ENCODE measurements at places on chromosomes 7 and 10.

GRCh38 chr7:77444123-77444522, 28.0 kb upstream of the GSAP start:
- no peak for DNase-seq

DNA sequence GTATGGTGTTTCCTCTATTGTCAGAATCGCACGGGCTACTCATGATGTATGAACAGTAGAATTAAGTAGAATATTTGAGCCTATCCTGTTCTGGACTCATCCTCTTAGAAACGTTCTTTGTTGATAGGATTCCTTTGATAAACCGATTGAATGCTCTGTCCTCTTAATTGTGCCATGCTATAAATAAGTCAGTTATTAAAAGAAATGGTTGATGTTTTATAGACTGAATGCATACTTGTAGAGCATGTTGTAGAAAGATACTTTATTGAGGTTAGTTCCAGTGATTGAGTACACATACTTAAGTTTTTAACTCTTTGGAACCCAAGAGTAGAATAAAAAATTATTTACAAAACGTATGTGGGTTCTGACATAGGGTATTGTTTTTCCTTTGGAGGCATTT, 54.9 kb upstream of the HBP1 start:
- DNase-seq, result no peak

GRCh38 chr7:105003872-105004510, 10.0 kb upstream of the KMT2E start:
- no peak for DNase-seq

- DNase-seq, result no peak
Observed at GRCh38 chr10:21493784-21494183, 31.7 kb downstream of the SKIDA1 start.

- no peak for DNase-seq
Observed at GRCh38 chr10:75773231-75773780, 341.9 kb downstream of the LRMDA start.

- no peak for DNase-seq
Observed at GRCh38 chr10:103896225-103896624, 21.8 kb downstream of the STN1 start.

GRCh38 chr7:134444198-134444960, 14.5 kb downstream of the AKR1B1 start:
- no peak for DNase-seq

- DNase-seq, result no peak
Observed at GRCh38 chr7:48389977-48390376, 218.7 kb downstream of the ABCA13 start.

DNA sequence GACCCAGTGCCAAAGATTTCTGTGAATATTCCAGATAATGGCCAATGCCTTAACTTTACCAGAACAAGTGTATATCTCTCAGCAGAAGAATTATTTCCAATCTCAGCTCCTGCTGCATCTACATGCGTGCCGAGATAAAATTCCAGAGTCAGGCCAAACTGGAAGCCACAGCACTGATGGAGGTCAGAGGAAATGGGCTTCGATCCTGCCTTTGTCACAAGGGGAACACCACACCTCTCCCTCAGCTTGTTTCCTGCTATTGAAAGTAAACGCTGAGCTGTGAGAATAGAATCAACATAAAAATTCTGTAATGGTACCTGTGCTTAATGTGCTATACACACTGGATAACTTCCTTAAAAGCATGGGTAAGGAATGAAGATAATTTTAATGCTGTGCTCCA, 255.5 kb downstream of the NEBL start:
- no peak for DNase-seq

- no peak for DNase-seq
Observed at GRCh38 chr7:46586406-46586805, 665.3 kb upstream of the IGFBP3 start.

- no peak for DNase-seq
Observed at GRCh38 chr7:4189131-4189570, 492.9 kb upstream of the FOXK1 start.

GRCh38 chr10:126250045-126250444, 138.2 kb downstream of the ADAM12 start:
- no peak for DNase-seq

- no peak for DNase-seq
Observed at GRCh38 chr7:2084781-2085505, 147.8 kb downstream of the MAD1L1 start.

- DNase-seq, result no peak
Observed at GRCh38 chr10:108902619-108903285, 1020.6 kb downstream of the XPNPEP1 start.

GRCh38 chr10:29304264-29304994, 15.6 kb downstream of the LYZL1 start:
- DNase-seq, result no peak

GRCh38 chr10:11023009-11023953, 5.6 kb downstream of the CELF2 start:
- DNase-seq, result no peak

- DNase-seq, result no peak
Observed at GRCh38 chr10:17854044-17854652, 45.0 kb downstream of the MRC1 start.

DNA sequence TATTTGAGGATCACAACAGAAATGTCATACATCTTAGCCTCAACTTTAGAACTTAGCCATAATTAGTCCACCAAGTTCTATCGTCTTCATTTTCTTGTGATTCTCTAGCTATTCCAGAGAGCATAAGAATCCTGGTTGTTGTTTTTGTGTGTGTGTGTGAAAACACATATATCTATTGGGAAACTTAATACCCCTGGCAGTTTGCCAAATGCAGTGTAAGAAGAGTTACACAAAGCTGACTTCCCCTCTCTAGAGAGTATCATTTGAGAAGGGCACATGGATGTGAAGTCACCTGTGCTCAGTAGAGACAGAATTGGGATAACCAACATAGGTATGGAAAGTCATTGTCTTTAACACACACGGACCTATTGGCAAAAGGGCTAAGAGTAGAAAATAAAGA, 19.3 kb downstream of the FOXI2 start:
- DNase-seq, result no peak
